CD4-positive, alpha-beta T cell treated with Interleukin-15 for 4 hours (primary cell): ENCODE measurements at places on chromosomes 7 and 10.
A peak's percentile ranks its signal among the peaks of the same experiment; 100 is the strongest.

GRCh38 chr10:113854761-113855588 lies 514 bp downstream of the NHLRC2 start:
- peak; percentile 36 for DNase-seq

DNA sequence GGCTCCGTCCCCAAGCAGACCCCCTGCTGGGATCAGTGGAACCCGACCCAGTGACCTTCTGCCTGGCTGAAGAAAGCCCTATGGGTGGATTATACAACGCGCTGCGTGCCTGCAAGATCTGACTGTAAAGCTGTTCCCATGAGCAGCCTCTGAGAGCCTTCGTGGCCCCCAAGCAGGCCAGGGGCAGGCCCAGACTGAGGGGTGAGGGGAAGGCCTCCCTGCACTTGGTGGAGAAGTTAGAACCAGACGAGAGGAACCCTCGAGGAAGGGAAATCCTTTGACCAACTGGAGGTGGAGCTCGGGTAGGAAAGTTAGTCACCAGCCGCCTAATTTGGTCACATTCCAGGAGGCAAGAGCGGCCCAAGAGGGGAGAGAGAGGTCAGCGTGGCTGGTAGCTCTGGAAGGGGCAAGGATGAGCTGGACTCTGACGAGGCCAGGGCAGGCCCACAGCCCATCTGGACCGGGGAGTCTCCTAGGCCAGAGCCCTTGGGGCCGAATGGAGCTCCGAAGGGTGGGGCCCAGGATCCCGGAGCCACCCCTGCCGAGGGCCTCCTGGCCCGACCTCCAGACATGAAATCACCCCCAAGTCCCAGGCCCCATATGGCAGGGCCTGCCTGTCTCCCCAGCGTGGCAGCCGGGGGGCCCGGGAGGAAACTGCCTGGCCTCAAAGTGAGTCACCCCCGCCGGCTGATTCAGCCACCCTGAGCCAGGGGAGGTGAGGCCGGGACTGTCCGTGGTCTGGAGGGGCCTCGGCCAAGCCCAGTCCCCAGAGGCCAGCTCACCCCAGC lies 23.3 kb upstream of the PDGFA start:
- DNase-seq = no peak

DNA sequence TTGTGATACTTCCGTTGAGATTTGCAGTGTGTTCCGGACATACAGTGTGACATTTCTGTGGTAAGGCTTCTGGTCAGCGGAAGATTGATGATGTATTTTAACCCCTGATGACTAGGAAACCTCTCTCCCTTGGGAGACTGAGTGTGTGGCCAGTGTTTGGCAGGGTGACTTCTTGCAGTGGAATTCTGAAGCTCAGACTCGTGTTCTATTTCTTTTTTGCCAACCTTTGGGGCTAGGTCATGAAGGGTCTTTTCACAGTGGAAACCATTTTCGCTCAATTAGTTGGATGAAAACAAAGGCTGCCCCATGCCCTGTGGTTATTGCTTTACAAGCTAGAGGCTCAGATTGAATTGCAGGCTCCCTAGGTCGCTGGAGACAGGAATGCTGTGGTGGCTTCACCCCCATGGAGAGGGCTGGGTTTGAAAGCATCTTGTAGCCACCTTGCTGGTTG lies 288.9 kb downstream of the BBS9 start:
- no peak for DNase-seq

DNA sequence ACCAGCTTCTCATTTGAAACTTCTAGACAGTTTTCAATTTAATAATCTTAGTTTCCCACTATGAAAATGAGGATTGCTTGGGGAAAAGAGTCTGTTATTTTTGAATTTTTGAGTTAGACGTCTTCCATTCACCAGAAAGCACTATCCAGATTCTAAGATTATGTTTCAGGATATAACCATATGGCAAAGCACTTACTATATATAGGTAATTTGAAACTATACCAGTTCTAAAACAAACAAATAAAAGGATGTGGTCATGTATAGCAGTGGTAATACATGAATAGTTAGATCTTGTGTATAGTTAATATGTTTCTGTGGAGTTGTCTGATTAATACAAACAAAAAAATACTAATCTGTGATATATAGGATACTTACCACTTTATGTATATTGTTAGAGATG lies 320.0 kb downstream of the EXOC4 start:
- no peak for DNase-seq

DNA sequence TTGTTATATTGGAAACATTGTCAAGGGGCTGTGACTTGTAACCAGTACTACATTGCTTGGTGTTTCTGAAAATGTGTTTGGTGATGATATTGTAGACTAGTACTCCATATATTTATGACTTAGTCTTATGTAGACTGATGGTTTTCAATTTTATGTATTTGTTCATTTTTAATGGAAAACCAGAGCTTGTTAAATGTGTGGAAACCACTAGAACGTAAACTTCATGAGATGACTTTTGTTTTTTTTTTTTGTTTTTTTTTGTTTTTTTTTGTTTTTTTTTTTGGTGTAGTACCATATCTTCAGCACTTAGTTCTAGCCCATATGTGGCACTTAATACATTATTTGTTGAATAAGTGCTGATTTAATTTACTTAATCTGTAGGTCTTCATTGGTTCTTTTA lies 518.6 kb downstream of the AUTS2 start:
- no peak for DNase-seq

GRCh38 chr7:18509481-18509880 lies 13.9 kb downstream of the HDAC9 start:
- DNase-seq = no peak

GRCh38 chr10:52774600-52775106 lies 2.1 kb upstream of the MBL2 start:
- DNase-seq = no peak

DNA sequence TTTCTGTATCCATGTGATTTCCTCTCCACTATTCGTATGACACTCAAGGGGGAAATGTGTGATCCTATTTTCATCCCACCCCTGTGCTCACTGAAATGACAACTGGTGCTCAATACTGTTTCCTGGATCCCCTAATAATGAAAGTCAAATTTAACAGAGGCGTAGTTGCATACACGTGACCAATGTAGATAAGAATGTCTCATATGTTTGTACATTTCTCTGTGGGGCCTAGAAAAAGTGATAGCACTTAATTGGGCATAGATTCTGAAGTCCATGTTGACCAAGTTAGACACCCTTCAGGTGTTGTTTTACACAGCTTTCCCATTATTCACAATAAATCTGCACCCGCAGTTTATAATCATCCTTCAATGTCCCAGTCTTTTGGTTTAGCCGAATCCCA lies 59.1 kb downstream of the JAZF1 start:
- DNase-seq = no peak

- DNase-seq = no peak
Observed at GRCh38 chr10:126068322-126068721, 172.0 kb downstream of the FANK1 start.

DNA sequence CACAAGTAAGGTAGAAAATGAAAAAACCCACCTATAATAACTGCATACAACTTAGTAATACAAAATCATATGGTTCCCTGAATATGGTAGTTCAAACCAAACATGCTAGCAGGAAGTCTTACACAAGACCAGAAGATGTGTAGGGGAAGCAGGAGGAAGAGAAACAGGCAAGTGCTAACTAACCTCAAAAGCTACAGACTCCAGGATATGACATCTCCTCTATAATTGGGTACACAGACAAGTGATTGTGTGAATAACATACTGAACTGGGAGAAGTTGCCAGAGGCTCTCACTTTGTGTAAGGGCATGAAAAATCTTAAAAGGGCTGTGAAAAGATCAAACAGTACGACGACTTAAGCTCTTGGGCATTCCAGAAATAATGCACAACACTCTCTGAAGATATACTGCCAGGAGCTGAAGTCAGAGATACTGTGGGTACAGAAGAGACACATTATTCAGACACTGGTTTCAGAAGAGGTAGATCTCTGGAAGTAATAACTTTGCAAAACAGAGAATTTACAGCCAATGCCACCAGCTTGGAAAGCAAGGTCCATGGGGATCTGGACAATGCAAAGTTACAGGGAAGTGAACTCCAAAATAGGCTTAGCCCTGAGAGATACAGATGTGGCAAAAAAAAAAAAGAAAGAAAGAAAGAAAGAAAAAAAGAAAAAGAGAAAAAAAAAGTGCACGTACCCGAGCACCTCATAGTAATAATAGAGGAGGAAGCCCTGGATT lies 767.2 kb downstream of the TNS3 start:
- no peak for DNase-seq

DNA sequence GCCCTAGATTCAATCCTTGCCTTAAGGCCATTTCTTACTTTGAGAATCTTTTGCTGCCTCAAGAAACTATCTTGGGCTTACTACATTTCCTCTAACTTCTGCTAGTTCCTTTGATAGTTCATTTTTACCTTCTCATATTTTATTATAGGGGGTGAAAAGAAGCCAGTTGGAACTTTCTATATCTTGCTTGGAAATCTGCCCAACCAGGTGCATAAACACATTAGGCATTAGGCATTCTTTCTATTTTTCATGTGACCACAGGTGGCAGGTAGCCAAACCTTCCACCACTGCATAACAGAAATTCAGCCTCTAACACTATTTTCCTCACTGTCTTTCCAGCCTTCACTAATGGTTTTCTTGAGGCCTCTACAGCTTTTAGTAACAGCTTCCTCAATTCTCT lies 300.0 kb upstream of the SP8 start:
- no peak for DNase-seq

- no peak for DNase-seq
Observed at GRCh38 chr7:109094-109493, 83.3 kb upstream of the FAM20C start.

DNA sequence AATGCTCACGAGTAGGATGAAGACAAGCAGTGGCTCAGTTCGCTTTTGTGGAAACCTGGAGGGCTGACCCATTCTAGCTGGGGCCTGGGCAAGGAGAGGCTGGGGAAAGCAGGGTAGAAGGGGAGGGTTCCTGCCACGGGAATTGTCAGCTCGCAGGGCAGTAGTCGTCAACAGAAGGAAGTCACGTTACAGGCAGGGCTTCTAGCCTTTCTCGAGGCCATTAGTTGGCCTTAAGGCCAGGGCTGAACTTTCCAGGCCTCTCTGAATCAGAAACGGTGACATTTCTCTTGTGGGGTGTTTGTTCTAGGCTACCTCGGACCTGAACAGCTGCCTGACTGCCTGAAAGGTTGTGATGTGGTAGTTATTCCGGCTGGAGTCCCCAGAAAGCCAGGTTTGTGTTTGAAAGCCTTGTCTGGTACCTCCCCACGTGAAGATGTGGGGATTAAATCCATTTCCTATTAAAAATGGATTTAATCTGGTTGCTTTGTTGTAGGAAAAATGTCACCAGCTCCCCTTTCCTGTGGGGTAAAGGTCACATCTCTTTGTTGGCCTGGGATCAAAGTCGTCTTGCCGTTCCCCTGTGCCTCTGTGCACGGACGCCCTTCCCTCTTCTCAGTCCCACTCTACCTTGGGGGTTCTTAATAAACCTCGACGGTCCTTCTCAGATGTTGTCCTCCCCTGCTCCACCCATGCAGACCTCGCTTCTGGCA lies 9.4 kb downstream of the MDH2 start:
- no peak for DNase-seq

GRCh38 chr7:416761-417624 lies 102.7 kb downstream of the PDGFA start:
- DNase-seq = no peak

DNA sequence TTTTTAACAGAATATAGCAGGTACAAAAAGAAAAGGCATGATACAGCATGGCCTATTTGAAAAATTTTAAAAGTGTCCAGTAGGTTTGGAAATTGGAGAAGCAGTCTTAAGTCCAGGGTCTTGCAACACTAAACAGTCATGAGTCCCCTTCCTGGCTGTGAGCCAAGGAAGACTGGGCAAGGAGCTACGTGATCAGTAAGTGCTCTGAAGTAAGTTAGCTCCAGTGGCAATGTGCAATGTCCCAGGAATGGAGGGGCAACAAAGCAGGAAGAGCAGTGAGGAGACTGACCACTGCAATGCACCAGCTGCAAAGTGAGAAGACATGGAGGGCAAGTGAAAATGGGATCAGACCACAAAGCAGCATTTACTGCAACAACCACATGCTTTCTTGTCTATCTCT lies 72.9 kb upstream of the GRID1 start:
- DNase-seq = no peak

DNA sequence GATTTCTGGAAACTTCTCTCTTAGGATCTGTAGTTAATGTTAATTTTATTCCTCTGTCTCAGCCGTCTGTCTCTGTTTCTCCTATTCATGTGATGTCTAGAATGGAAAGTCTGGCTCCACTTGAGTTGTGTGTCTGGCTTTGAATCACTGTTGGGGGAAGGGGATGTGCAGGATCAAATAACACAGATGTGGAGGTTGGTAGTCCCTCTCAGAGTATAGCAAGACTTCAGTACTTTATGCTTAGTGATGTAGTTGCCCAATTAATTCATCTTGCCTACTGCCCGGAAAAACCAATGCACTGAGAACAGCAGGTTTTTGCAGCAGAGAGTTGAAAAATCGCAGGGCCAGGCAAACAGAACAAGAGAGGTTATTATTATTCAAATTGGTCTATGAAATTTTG lies 79.2 kb downstream of the PHTF2 start:
- DNase-seq = no peak

DNA sequence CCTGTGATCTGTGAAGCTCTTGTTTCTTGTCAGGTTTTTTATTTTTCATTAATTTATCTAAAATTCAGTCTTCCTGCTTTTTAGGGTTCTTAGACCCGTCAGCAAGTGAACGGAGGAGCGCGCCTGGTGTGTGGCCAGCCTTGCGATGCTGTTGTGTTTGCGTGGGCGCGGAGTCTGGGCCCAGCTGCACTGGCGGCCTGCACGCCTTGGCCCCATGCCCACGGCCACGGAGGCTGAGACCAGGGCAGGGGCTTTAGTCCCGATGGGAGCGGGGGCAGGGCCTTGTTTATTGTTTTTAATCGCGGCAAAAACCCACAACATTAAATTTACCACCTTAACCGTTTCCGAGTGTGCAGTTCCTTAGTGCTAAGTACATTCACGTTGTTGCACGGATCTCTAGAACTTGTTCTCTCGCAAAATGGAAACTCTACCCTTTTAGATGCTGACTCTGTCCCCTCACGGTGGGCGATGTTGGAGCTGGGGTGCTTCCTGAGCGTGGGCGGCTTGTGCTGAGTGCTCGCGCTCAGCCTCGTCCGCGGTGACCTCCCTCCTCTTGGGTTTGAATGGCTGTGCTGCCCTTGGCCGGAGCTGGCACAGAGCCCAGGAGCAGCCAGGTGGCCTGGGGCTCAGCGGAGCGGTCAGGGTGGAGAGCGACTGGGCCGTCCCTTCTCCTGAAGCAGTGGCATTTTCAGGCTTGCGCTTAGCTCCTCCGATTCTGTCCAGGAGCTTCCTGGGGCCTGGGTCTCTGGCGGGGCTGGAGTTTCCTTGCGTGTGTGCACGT lies 69.1 kb downstream of the INPP5A start:
- DNase-seq = no peak

DNA sequence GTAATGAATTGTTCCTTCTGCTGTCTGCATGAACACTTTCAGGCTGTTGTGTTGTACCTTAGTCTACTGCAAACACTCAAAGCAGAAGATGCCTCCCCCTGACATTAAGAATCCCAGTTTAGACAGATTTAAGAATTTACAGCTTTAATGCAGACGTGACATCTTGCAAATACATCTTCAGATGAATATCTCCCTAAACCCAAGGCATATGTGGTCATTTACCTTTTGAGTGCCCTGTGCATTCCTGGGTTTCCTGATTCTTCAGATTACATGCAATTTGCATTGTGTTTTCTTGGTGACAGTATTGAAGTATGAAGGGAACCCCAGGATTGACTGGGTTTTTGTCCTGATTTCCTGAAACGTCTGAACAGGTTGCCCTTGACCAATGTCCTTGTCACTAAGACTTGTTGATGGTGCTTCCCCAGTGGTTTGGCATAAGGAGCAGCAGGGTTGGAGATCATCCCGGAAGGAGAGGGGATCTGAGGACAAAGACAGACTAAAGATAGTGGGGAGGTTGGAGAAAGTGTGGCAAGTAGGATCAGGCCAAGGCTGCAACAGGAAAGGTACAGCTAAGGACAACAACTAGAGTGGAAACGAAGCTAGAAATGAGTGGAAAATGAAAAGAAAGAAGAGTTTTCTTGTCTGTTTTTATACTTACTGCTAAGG lies 123.8 kb upstream of the RHOBTB1 start:
- DNase-seq = no peak
